ENCODE measurements at places on chromosomes 3 and 15. TPM values are rescaled to one million over a fixed set of nuclear protein-coding genes. Genes with fewer than 3 reads are reported as not detected.

GRCh38 chr3:124385996-124386395, 344.3 kb upstream of the UMPS start:
- peaks cover 13% of the 10 kb centered on the region for H3K4me1 ChIP-seq
- H3K36me3 ChIP-seq, result no peaks in the 10 kb centered on the region
- H3K4me3 ChIP-seq, result no peak overlapping the region
- DNase-seq, result no peak

DNA sequence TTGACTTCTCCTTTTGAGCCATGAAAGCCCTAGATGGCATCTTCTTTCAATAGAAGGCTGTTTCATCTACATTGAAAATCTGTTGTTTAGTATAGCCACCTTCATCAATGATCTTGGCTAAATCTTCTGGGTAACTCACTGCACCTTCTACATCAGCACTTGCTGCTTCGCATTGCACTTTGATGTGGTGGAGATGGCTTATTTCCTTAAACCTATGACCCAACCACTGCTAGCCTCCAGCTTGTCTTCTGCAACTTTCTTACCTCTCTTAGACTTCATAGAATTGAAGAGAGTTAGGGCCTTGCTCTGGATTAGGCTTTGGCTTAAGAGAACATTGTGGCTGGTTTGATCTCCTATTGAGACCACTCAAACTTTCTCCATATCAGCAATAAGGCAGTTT, 189.8 kb downstream of the PLCL2 start:
- H3K4me3 ChIP-seq, result no peak overlapping the region
- H3K27ac ChIP-seq, result no peak overlapping the region
- H3K27me3 ChIP-seq, result no peaks in the 10 kb centered on the region
- DNase-seq, result no peak
- H3K36me3 ChIP-seq, result no peaks in the 10 kb centered on the region

GRCh38 chr15:101393172-101393571, 96.3 kb downstream of the PCSK6 start:
- no peaks in the 10 kb centered on the region for H3K36me3 ChIP-seq
- no peaks in the 10 kb centered on the region for H3K4me1 ChIP-seq
- H3K27ac ChIP-seq, result no peak overlapping the region
- no peak for DNase-seq

JAGN1 gene
- 31.4 TPM for total RNA-seq

POLQ gene
- total RNA-seq, result 10.8 TPM

DNA sequence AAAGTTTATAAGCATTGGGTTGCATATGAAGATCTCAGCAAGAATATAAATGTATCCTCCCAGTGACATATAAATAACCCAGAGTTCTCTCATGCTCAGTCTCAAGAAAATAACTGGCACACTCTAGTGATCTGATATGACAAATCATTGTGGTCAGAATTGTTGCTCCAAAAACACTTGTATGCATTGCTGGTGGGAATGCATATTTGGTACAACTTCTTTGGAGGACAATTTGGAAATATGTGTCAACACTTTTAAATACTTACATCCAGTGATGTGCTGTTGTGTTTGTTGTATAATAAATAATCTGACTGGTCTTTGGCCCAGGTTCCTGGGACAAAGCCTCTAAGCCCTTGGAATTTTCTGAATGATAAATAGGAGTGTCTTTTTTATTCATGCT, 66.7 kb upstream of the STT3B start:
- H3K4me1 ChIP-seq, result no peaks in the 10 kb centered on the region
- H3K27me3 ChIP-seq, result peaks cover 4% of the 10 kb centered on the region
- DNase-seq, result no peak

DNA sequence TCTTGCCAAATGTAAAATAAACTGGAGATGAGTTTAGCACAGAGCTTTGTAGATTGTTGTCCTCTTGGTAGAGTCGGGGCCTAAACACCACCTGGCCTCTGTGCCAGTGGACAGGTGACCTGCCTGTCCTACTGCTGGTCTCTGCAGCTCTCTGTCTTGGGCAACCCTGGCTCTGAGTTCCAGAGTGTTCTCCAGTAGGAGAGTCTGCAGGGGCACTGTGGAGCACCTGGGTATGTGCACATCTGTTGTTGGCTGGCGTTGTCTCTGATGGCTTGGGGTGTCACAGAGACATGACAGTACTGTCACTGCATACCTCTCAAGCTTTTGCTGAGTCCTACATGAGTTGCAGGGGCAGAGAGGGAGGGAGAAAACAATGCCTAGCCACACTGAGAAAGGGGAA, 112.6 kb downstream of the IGF1R start:
- no peaks in the 10 kb centered on the region for H3K4me1 ChIP-seq
- H3K36me3 ChIP-seq, result no peaks in the 10 kb centered on the region
- no peak overlapping the region for H3K27ac ChIP-seq
- H3K27me3 ChIP-seq, result no peaks in the 10 kb centered on the region

GOLGA8G gene
- total RNA-seq, result not detected

DUOXA2 gene
- not detected for total RNA-seq

GRCh38 chr15:40558952-40559742, 5.7 kb downstream of the CCDC32 start:
- no peak overlapping the region for H3K4me3 ChIP-seq
- H3K36me3 ChIP-seq, result no peaks in the 10 kb centered on the region
- no peak for DNase-seq
- no peaks in the 10 kb centered on the region for H3K27me3 ChIP-seq
- H3K4me1 ChIP-seq, result peaks cover 2% of the 10 kb centered on the region

SLC12A1 gene
- total RNA-seq, result not detected

DNA sequence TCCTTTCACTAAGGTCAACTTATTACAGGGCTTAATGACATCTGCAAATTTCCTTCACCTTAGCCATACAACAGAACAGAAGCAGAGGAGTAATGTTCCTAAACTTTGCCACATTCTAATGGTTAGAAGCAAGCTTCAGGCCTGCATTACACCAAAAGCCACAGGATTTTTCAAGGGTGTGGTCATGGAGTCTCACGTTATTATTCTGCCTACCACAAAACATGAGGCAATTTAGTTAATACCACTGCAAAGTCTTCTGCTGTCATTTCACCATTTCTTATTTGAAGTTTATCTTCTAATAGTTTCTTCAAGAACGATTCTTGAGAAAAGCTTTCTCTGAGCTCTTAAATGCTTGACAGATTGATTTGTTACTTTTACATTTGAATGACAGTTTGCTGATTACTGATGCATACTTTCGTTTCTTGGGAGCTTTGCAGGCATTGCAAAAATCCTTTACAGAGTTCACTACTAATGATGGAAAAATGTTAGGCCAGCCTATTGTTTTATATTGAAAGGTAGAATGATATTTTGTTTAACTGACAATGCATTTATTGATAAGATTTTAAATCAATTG, 1257.1 kb downstream of the NSUN3 start:
- no peak overlapping the region for H3K27ac ChIP-seq
- DNase-seq, result no peak
- H3K27me3 ChIP-seq, result no peaks in the 10 kb centered on the region
- H3K36me3 ChIP-seq, result no peaks in the 10 kb centered on the region

- no peaks in the 10 kb centered on the region for H3K4me1 ChIP-seq
- no peak overlapping the region for H3K4me3 ChIP-seq
- H3K36me3 ChIP-seq, result no peaks in the 10 kb centered on the region
- no peak overlapping the region for H3K27ac ChIP-seq
- H3K27me3 ChIP-seq, result no peaks in the 10 kb centered on the region
These were observed 524.7 kb downstream of the NAALADL2 start for GRCh38 chr3:175383813-175384212.

DNA sequence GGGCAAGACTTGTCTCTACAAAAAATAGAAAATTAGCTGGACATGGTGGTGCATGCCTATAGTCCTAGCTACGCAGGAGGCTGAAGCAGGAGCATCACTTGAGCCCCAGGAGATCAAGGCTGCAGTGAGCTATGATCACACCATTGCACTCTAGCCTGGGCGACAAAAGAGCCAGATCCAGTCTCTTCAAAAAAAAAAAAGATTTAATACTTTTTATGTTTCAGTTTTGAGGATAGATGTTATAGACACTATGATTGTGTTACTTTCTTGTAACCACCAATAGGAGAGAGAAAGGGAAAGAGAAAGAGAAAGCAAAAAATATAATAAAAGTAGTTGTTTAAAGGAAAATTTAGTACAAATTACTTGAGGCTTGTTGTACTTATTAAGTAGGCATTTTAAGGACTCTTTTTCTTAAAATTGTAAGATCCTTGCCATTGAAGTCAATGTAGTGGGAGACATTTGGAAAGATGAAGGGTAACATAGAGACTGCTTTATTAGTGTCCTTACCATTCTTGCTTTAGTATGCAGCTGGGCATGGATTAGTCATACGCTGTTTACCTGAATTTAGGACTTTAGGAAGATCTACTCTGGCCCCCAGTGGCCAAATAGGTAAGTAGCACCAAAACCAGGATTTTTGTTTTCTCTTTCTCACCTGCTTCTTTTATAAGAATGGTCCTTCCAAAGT, 35.1 kb upstream of the ZDHHC23 start:
- H3K4me3 ChIP-seq, result no peak overlapping the region
- H3K36me3 ChIP-seq, result no peaks in the 10 kb centered on the region
- H3K27me3 ChIP-seq, result no peaks in the 10 kb centered on the region
- no peak overlapping the region for H3K27ac ChIP-seq
- DNase-seq, result peak; percentile 66

BCL2A1 gene
- total RNA-seq, result not detected

MCCC1 gene
- total RNA-seq, result 19.7 TPM

ISLR gene
- total RNA-seq, result not detected

BFSP2 gene
- total RNA-seq, result not detected

Data from endothelial cell of umbilical vein (primary cell).